ENCODE measurements at places on chromosomes 2 and 18. TPM values are rescaled to one million over a fixed set of nuclear protein-coding genes. Genes with fewer than 3 reads are reported as not detected.

DNA sequence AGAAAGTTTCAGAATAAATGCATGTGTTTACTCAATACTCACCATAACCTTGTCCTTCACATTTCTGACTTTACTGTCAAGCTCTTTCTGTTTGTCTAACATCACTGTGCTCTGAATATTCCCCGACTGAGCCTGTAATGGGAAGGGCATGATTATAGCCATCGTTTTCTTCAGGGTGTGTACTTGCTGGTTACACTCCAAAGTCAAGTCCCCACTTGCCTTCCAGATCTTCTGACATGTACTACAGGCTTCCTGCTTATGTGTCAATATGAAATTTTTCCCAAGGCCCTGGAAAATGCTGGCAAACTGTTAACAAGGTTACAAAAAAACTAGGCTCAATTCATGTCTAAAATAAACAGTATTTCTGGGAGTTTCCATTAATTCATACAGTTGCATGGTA, 12.9 kb downstream of the STAT1 start:
- DNase-seq = no peak

Gene FBXO36
- total RNA-seq = 5.1 TPM

Gene FEV
- total RNA-seq = 0.29 TPM

Gene GPR75
- total RNA-seq = 3.7 TPM

Gene CNRIP1
- 5.2 TPM for total RNA-seq

Gene SLC9A4
- 0.11 TPM for total RNA-seq

Gene ALPG
- total RNA-seq = not detected
